ENCODE measurements at places on chromosomes 3 and 15. TPM values are rescaled to one million over a fixed set of nuclear protein-coding genes. Genes with fewer than 3 reads are reported as not detected.

GRCh38 chr15:51425517-51426040 lies 84.1 kb downstream of the GLDN start:
- DNase-seq: no peak

The GOLGA8Q gene
- 1.6 TPM for polyA plus RNA-seq

DNA sequence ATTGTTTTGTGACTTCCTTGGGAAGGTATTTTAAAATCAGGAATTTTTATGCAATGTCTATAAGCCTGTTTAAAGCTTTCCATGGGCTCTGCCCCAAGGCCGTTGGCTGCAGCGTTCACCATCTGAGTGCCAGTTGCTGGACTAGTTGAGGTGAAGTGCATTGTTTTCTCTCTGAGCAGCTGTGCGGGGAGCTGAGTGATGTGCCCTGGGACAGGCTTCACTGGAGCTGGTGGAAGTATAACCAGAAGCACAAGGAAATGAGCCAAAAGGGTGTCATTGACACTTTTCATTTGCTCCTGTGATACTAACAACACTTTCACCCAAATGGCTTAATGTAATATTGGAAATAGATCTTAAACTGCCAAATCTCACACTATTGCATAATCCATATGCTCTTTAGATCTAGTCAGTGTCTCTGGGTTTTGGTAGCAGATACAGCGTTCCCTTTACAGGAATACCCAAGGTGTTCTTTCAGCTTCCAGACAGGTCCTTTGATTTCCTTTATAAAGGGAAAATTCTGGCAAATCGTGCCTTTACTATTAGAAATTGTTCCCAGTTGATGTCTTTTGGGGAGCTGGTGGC lies 29.2 kb downstream of the APH1B start:
- DNase-seq: no peak

DNA sequence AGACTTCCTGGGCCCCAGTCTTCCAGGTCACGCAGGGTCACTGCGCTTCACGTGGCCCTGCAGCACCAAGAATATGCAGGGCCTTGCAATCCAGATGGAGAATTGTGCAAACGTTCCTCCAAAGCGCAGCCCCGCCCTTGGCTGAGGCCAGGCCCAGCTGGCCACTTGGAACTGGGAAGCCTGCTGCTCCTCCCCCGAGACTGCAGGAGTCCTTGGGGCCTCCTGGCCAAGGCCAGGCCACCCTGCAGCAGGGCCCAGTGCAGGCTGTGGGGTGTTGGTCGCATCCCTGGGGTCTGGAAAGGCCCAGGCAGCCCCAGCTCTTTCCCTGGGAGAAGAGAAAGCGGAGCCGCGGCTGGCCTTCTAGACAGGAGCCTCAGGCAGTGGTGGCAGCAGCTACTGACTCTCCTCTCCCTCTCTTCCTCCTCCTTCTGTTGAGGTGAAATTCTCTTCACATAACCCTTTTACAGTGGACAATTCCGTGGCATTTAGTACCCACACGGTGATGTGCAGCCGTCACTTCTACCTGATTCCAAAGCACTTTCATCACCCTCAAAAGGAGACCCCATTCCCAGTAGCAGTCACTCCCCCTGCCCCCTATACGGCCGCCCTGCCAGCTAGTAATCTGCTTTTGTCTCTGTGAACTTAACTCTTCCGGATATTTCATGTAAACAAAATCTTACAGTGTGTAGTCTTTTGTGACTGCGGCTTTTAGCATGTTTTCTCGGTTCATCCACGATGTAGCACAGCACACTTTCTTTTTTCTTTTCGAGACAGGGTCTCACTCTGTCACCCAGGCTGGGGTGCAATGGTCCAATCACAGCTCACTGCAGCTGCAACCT lies 103.9 kb downstream of the TMEM266 start:
- DNase-seq: no peak

- no peak for DNase-seq
Observed at GRCh38 chr15:38085114-38085513, 150.7 kb downstream of the TMCO5A start.

GRCh38 chr3:23659274-23659673 lies 146.5 kb upstream of the UBE2E1 start:
- DNase-seq: no peak

DNA sequence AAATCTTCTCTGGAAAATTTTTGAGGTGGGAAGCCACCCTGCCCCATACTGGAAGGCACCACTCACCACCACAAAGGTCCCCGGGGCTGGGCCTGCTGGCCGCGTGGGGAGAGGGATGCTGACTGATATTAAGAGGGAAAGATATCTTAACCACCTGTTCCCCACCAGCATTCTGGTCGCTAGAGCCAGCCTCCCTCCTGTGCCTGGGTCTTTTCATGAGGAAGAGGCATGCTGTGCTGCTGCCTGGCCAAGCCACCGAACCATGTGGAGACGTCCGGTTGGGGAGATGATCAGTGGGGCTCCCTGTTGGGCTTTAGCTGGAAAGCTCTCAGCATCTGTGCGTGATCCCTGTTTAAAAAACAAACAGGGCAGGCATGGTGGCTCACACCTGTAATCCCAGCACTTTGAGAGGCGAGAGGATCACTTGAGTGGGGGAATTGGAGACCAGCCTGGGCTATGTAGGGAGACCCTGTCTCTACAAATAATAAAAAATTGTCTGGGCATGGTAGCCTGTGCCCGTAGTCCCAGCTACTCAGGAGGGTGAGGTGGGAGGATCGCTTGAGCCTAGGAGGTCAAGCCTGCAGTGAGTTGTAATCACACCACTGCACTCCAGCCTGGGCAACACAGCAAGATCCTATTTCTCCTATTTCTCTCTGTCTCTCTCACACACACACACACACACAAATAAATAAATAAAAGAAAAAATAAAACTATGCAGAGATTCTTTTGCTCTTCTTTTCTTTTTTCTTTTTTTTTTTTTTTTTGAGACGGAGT lies 1.0 kb downstream of the KLHL18 start:
- no peak for DNase-seq

The CD200 gene
- not detected for polyA plus RNA-seq

DNA sequence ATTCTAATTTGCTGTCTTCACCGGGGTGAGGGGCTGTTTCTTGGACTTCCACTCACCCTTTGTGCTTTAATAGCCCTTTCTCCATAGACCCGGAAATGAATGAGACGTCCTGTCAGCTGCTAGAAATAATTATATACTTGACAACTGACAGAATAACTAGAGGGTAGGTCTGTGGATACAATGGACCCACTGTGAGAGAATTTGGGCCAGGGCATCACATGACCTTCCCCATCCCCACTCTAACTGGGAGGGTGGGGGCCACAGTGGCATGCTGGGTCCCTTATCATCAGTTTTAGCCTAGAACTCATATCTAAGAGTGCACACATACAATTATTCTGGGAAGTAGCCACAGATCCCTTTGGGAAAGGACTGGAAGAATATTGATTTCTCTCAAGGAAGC lies 25.9 kb upstream of the MINAR1 start:
- no peak for DNase-seq

DNA sequence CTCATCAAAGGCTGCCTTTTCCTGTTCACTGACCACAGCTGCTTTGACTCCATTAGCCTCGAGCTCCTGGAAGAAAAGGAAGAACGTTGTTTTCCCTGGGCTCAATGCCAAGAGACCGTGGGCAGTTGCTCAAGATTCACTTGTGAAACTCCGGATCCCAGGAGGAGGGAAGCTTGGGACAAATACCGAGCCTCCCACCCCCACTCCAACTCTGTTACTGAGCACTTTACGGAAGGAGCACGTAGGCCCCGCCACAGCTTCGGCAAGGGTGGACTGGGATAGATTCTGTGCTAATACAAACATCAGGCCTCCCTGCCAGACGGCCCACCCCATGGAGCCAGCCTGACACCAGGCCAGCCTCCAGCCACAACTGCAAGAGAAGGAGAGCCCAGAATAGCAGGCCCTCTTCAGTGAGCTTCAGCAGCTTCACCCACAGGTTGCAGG lies 10.8 kb upstream of the FANCD2 start:
- peak; percentile 80 for DNase-seq

GRCh38 chr3:196629228-196629627 lies 10.3 kb upstream of the NRROS start:
- no peak for DNase-seq

The SLC15A2 gene
- 50.7 TPM for polyA plus RNA-seq

GRCh38 chr15:38860253-38860652 lies 295.6 kb upstream of the RASGRP1 start:
- no peak for DNase-seq
